Sigmoid colon (tissue), 7 donors: ENCODE measurements at places on chromosomes 3 and 15. TPM values are rescaled to one million over a fixed set of nuclear protein-coding genes. Genes with fewer than 3 reads are reported as not detected.

Gene B3GNT5
- 3.2 TPM for total RNA-seq

Gene IMPG2
- total RNA-seq, result 0.66 TPM

Gene NEK10
- 7.2 TPM for total RNA-seq

Gene GCSAM
- total RNA-seq, result not detected

Gene ITGA11
- total RNA-seq, result 0.95 TPM

Gene CASR
- 0.14 TPM for total RNA-seq

Gene SLC2A2
- not detected for total RNA-seq

Gene NXPE3
- 12.8 TPM for total RNA-seq

Gene PLA2G4D
- total RNA-seq, result not detected

Gene CYP1A2
- not detected for total RNA-seq

Gene MNS1
- total RNA-seq, result 0.68 TPM

Gene GRM2
- total RNA-seq, result 0.14 TPM

Gene ATP8B4
- total RNA-seq, result 4.9 TPM

Gene GFM1
- total RNA-seq, result 46.4 TPM

Gene AMT
- 16.1 TPM for total RNA-seq

Gene FSD2
- total RNA-seq, result not detected

Gene PPARG
- 17.8 TPM for total RNA-seq

Gene DOCK3
- total RNA-seq, result 4.4 TPM

Gene NEDD4
- 28.6 TPM for total RNA-seq

Gene CNTN3
- total RNA-seq, result 2.1 TPM

Gene RGMA
- total RNA-seq, result 21.8 TPM

Gene ASB14
- total RNA-seq, result not detected

Gene WDR5B
- 2.5 TPM for total RNA-seq

Gene TP63
- total RNA-seq, result 0.28 TPM

Gene COPG1
- total RNA-seq, result 64.6 TPM

Gene TAMM41
- total RNA-seq, result 10.0 TPM

Gene EPHB1
- 2.5 TPM for total RNA-seq
